Stimulated activated CD4-positive, alpha-beta T cell treated with anti-CD3 and anti-CD28 coated beads, Interleukin-2, amount 100 ng/mL, for 4 hours (primary cell): ENCODE measurements at places on chromosomes 5 and 9.
A peak's percentile ranks its signal among the peaks of the same experiment; 100 is the strongest.

GRCh38 chr5:36876299-36876964 lies at the start of gene NIPBL:
Gene NIPBL, plus strand, starts transcription at chr5:36876769. Its CDS starts 76,928 bp downstream, at chr5:36953697.
- peak; percentile 85 for DNase-seq

- no peak for DNase-seq
These were observed 22.6 kb upstream of the HK3 start for GRCh38 chr5:176921714-176922113.

DNA sequence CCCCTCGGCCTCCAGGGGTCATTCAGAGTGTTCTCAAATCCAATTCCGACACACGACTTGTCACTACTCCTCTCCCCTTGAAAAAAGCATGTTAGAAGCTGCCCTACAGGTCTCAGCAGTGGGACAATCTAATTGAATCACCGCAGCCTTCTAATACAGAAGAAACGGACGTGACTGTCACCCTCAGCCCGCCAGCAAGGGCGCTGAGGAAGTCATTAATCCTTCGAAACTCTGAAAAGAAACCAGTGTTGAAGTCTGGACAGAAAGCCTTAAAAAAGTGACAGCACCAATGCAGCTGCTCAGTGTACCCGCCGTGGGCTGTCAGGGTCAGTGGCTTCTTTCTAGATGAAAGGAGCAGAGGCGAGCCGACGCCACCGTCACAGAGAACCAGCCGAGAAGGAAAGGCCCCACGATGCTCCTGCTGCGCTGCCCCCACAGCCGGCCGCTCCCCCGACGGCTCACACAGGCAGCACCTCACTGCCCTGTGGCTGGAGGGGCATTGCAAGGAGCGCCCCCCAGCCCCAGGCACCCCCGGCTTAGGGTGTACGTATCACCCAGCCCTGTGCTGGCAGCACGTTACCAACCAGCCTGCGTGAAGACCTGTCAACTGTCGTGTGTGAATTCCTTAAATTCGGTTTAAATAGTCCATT lies 5.7 kb downstream of the BRD3OS start:
- DNase-seq = no peak

GRCh38 chr5:168858994-168859393 lies 279.8 kb upstream of the PANK3 start:
- DNase-seq = no peak

- DNase-seq = peak; percentile 63
These were observed at the start of gene NDUFS6 for GRCh38 chr5:1801222-1801966. Gene NDUFS6, plus strand, starts transcription at chr5:1801407. Its CDS starts 11 bp downstream, at chr5:1801418.

DNA sequence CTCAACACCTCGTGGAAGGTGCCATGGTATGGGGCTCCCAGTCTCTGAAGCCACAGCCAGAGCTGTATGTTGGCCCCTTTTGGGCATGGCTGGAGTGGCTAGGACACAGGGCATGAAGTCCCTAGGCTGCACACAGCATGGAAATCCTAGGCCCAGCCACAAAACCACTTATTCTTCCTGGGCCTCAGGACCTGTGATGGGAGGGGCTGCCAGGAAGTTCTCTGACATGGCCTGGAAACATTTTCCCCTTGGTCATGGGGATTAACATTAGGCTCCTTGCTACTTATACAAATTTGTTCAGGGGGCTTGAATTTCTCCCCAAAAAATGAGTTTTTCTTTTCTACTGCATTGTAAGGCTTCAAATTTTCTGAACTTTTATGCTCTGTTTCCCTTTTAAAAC lies 2091.2 kb upstream of the ACO1 start:
- no peak for DNase-seq

DNA sequence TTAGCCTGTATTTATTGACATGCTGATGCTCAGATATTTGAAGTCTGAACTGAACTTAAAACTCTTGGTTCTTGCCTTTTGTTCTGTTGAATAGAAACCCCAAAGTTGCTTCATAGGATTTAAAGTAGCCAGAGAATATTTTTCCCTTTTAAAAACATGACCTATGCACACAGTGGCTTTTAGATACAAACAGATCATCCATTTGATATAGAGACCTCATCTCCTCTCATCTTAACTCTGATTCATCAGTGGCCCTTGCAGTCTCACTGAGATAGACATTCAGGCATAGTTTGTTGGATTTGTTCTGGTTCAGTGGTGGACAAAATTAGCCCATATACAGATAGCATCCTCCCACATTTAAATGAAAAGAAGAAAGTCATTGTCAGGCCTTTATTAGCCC lies 43.5 kb upstream of the PJA2 start:
- no peak for DNase-seq

- DNase-seq = no peak
These were observed 1847.1 kb upstream of the NUDT12 start for GRCh38 chr5:105409695-105410094.

DNA sequence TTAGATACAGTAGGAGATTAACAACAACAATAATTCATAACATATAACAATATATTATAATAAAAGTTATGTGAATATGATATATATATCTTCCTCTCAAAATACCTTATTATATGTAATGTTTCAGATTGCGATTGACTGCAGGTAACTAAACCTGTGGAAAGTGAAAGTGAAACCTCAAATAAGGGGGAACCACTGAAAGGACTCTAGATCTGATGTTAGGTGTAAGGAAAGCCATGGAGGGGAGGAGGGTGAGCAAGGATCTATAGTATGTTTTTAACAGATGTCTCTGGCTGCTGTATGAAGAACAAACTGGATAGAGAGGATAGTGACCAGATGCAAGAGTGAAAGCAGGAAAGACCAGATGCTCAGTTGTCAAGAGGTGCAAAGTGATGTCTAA lies 5.8 kb upstream of the FSTL4 start:
- DNase-seq = no peak

- no peak for DNase-seq
These were observed 18.5 kb upstream of the GAS1 start for GRCh38 chr9:86965636-86966395.

GRCh38 chr5:103005276-103005675 lies 114.7 kb downstream of the GIN1 start:
- no peak for DNase-seq

DNA sequence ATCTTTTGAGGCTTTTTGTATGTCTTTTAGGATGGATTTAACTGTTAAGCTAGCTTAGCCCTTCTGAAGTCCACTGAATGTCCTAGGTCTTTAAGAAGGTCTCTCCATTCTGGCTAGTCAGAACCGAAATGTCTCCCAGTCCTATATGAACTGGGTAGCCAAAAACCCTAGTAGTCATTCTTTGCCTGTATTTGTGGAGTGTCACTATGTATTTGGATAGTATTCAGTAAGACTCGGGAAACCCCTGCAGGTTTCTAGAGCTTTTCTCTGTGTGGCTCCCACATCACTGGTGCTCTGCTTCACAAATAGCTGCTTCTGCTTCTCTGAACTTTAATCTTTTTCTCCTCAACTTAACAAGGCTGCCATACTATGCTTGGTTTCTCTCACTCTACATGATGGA lies 68.0 kb downstream of the RIC1 start:
- no peak for DNase-seq

DNA sequence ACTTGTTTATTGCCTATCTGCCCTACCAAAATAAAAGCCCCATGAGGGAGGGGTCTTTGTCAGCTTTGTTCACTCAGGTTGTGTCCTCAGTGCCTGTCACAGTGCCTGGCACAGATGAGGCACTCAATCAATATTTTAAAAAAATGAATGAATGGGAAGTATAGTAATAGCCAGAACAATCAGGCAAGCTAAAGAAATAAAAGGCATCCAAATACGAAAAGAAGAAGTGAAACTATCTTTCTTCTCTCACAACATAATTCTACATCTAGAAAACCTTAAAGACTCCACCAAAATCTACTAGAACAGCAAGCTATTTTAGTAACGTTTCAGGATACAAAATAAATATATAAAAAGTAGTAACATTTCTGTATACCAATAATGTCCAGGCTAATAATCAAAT lies 37.8 kb upstream of the C5orf63 start:
- DNase-seq = no peak

GRCh38 chr5:93280518-93280917 lies 300.5 kb downstream of the NR2F1-AS1 start:
- no peak for DNase-seq

GRCh38 chr5:137156180-137156579 lies 342.9 kb downstream of the SPOCK1 start:
- no peak for DNase-seq

DNA sequence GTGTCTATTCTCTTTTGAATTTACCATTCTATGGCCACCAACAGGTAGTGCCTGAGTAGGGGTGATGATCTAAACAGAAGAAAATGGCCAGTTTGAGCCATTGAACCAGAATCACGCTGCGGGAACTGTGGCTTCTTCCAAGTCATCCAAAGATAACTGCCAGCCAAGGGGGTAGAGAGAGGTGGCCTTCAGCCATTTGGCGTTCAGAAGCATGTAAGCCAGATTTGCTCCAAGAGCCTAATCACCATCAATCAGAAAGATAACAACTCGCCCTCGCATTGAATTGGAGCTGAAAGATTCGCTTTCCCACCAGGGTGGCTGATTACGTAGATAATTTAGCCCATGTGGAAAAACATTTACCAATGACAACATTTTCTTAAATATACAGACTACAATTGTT lies 1302.7 kb upstream of the DMAC1 start:
- DNase-seq = no peak

GRCh38 chr5:36945687-36946086 lies 69.1 kb downstream of the NIPBL start:
- no peak for DNase-seq

DNA sequence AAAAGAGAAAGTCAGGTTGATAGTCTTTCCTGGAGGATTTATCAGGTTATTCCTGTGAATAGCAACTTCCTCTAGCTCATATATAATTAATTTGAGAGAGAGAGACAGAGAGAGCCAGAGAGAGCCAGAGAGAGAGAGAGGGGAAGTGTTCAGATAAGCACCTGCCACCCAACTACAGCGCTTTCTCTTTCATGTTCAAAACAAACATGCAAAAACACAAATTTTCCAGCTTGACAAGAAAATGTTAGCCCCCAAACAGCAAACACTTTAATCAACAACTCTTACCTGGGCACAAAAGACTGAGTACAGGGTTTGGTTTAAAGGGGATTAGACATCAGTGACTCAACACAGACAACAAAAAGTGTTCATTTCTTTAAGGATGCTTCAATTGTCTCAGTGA lies 61.7 kb upstream of the PLPP6 start:
- no peak for DNase-seq

GRCh38 chr5:67120032-67120431 lies 76.6 kb downstream of the CD180 start:
- no peak for DNase-seq

GRCh38 chr5:7207979-7208378 lies 188.0 kb upstream of the ADCY2 start:
- no peak for DNase-seq

- no peak for DNase-seq
These were observed 2.8 kb downstream of the TICAM2 start for GRCh38 chr5:115599502-115599901.

- DNase-seq = no peak
These were observed 322.4 kb upstream of the GRAMD2B start for GRCh38 chr5:126100767-126101166.
